ENCODE measurements at places on chromosomes 3 and 15. TPM values are rescaled to one million over a fixed set of nuclear protein-coding genes. Genes with fewer than 3 reads are reported as not detected.

Gene DOCK3
- total RNA-seq: 0.38 TPM

Gene LINGO1
- 8.9 TPM for total RNA-seq

Gene IL20RB
- 0.76 TPM for total RNA-seq

Gene SNX22
- total RNA-seq: 0.77 TPM

Gene GOLGA6D
- 0.12 TPM for total RNA-seq

Gene POPDC2
- total RNA-seq: 0.78 TPM

Gene RPP14
- total RNA-seq: 11.2 TPM

Gene TIMP4
- 11.3 TPM for total RNA-seq

Gene HRG
- not detected for total RNA-seq
